Type B pancreatic cell (in vitro differentiated cells): ENCODE measurements at places on chromosomes 3 and 15. TPM values are rescaled to one million over a fixed set of nuclear protein-coding genes. Genes with fewer than 3 reads are reported as not detected.
A peak's percentile ranks its signal among the peaks of the same experiment; 100 is the strongest.

The CACNA1D gene
- 10.1 and 17.4 TPM in 2 replicates for total RNA-seq

The FEZF2 gene
- total RNA-seq = 0.24 TPM in 1 of 2 replicates, not detected in the other

DNA sequence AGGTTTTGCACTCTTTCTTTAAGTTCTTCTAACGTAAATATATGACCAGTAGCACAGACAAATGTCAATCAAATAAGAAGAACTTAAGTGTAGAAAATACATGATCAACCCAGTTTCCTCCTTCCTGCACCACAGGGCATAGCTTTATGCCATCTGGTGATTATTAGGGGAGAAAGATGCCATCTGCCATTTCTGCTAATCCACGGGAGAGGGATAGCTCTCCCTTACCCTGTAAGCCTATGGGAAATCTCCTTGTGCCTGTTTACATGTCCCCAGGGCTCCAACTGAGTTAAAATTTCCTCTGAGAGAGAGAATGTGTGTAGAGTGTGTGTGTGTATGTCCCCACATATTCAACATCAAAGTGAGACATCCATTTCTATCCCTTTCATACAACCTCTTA is 135.9 kb downstream of the RSL24D1 start:
- H3K4me3 ChIP-seq = no peak overlapping the region
- H3K27me3 ChIP-seq = no peaks in the 10 kb centered on the region
- no peak overlapping the region for H3K27ac ChIP-seq
- DNase-seq = no peak
- H3K36me3 ChIP-seq = no peaks in the 10 kb centered on the region

DNA sequence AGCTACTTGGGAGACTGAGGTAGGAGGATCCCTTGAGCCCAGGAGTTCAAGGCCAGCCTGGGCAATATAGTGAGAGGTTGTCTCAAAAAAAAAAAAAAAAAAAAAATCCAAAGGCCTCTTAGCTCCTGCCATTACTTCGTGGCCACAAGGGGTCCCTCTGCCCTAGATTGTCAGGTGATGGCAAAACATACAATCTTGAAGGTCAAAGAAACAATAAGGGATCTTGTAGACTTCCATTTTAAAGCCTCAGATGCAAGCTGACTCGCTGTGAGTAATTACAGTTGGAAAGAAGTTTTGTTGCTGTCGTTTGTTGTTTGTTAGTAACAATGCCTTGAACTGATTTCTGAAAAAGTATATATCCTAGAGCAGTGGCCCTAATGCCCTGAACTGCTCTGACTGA is 55.9 kb upstream of the PLCL2 start:
- H3K4me3 ChIP-seq = no peak overlapping the region
- H3K4me1 ChIP-seq = no peaks in the 10 kb centered on the region
- H3K27me3 ChIP-seq = no peaks in the 10 kb centered on the region
- no peaks in the 10 kb centered on the region for H3K36me3 ChIP-seq
- DNase-seq = no peak

The ZDHHC19 gene
- 0.85 TPM in 1 of 2 replicates, not detected in the other for total RNA-seq

DNA sequence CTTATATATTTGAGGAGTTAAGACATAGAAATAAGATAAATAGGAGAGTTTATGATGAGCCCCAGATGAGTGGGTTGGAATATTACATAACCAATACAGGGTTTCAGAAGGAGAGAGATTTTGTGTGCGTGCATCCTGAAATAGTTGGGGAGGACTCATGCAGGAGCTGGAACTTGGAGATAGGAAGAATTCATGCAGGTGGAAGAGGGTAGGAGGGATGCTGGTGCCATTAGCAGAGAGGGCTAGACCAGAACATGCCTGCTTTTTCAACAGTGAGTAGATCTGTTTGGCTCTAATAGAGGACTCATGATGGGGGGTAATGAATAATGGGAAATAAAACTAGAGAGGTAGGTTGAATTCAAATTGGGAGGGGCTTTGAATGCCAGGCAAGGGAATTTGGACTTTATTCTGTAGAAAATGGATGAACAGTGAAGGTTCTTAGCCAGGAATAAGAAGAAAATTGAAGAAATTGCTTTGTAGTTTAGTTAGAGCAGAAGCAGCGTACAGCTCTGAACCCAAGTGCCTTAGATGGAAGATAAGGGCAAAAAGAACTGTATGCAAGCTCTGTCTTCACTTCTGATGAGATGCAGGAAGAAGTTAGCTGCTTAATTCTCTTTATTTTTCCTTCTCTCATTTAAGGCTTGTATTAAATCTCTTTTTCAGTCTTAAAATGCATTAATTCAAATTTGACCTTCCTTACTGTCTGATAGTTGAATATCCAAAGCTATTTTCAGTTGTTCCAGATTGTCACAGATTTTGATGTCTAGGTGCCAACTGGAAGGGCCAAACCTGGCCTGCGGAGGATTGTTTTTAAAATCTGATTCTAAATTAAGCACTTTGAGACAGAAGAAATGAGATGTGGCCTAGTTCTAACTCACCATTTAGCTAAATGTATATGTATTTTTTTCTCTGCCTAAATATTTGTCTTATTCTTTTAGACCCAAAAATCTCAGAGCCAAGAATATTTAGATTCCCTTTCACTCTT is 86.3 kb downstream of the PPM1L start:
- no peak overlapping the region for H3K27ac ChIP-seq
- H3K27me3 ChIP-seq = no peaks in the 10 kb centered on the region
- DNase-seq = no peak
- H3K4me1 ChIP-seq = peaks cover 5% of the 10 kb centered on the region
- no peaks in the 10 kb centered on the region for H3K36me3 ChIP-seq

The ATP13A5 gene
- not detected in 2 replicates for total RNA-seq

The CLDN1 gene
- 9.7 and 11.9 TPM in 2 replicates for total RNA-seq

DNA sequence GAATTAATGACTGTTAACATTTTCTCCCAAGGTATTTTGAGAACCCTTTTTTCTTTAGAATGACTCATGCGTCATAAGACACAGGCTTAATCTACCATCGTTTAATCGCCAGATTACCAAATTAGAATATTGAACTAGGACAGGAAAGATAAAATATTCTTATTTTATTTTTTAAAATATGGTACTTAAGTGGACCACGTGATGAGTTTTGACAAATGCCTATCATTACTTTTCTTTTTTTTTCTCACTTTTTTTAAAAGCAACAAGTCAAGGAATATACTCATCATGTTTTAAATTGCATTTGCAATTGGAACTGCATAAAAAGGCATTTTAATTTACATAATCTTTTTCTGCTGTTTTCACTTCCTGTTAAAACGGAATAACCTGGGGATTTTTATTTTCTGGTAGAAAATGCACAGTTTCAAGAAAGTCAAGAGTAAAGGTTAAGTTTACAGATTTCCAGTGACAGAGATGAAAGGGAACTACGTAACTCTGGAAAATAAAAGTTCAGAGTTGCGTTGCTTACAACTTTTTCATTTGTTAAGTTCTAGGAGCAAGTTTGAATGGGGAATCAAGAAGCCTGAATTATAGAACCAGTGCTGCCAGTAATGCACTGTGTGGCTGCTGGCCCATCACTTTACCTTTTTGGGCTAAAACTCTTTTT is 23.6 kb downstream of the SIAH2 start:
- no peak for DNase-seq
- peaks cover 16% of the 10 kb centered on the region for H3K36me3 ChIP-seq
- H3K4me1 ChIP-seq = peaks cover 29% of the 10 kb centered on the region

GRCh38 chr15:45587863-45588170 is 638 bp downstream of the BLOC1S6 start:
- H3K4me3 ChIP-seq = peak overlapping the region; percentile 100
- H3K4me1 ChIP-seq = peaks cover 12% of the 10 kb centered on the region
- H3K27ac ChIP-seq = peak overlapping the region; percentile 100
- DNase-seq = no peak
- no peaks in the 10 kb centered on the region for H3K27me3 ChIP-seq
- peaks cover 4% of the 10 kb centered on the region for H3K36me3 ChIP-seq

- DNase-seq = no peak
- H3K4me1 ChIP-seq = peaks cover 4% of the 10 kb centered on the region
- H3K36me3 ChIP-seq = no peaks in the 10 kb centered on the region
Observed at GRCh38 chr15:45759936-45760335, 125.1 kb downstream of the SQOR start.

The MAGI1 gene
- total RNA-seq = 46.1 and 53.1 TPM in 2 replicates
